ENCODE measurements at places on chromosomes 6 and 20.

DNA sequence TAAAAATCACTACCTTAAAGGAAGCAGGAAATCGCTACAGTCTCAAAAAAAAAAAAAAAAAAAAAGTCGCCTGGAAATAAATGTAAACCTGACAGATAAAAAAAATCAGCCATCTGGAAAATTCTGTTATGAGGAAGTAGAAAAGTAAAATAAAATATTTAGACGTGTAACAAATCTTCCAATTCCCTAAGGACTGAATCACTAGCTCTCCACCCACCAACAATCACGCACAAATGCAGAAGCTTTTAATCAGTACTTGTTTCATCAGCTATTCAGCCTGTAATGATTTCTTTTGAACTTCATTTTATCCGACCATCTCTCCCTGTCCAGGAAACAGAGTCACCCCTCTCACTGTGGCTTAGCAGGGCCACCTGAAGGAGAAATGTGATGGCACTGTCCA, 59.0 kb downstream of the SLC23A2 start:
- no peak for DNase-seq

GRCh38 chr20:59191756-59192532, 28.3 kb downstream of the ZNF831 start:
- no peak for DNase-seq

GRCh38 chr6:157556671-157557430, 175.9 kb downstream of the ZDHHC14 start:
- DNase-seq = no peak

- DNase-seq = no peak
These were observed 33.9 kb downstream of the TXLNB start for GRCh38 chr6:139257821-139258398.

DNA sequence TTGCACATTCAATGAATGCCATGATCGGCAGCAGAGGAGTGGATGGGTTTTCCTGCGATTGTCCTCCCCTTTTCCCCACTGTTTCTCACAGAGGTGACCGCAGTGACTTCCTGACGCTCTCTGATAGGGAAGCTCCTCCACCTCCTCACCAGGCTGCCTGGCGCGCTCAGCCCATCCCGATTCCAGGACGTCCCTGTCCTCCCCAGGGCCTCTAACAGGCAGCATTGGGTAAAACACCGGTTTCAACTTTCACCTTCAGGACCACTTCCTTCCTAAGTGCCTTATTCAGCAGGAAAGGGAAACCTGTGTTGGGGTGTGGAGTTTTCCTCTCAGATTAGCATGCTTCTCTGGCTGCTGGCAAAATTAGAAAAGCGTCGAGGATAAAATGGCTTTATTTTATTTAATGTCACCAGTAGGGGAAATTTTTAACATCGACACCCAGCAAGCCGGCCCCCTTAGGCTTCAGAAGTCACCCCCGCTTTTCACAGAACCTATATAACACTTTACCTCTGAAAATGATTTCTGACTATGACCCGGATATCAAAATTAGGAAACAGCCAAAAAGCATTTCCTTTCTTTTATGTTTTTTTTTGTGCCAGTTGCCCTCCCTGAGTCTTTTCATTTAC, 570.4 kb upstream of the GJE1 start:
- DNase-seq = no peak

GRCh38 chr6:137020776-137021175, 24.0 kb downstream of the IL20RA start:
- no peak for DNase-seq

DNA sequence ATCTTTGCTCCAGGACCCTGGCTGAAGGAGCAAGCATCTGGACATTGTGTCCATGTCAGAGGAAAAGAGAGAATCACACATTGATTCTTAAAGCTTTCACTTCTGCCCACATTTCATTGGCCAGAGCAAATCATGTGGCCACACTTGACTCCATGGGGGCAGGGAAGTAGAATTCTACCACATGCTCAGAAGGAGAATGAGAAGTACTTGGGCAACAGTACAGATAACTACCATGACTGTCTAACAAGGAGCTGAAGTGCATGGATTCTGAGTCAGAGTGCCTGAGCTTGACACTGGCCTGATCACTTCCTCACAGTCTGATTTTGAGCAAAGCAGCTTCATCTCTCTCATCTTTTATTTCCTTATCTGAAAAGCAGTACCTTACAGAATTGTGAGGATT, 38.6 kb downstream of the GHRH start:
- DNase-seq = no peak

DNA sequence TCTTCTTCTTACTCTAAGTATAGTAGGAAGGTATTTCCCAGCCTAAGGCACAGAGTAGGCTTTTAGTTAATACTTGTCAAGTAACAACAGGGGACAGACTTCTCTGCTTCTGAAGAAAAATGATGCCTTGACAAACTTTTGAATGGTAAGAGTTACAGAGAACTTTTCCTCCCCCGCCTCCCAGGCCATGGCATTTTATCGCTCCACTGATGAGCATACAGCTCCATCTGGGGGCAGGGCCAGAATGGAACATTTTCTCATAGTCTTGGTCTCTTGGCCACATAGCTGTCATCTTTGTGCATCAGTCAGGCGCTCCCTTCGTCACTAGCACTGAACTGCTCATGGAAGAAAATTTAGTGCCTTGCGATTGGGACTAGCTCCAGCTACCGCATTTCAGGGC, 1066.8 kb upstream of the CITED2 start:
- no peak for DNase-seq

GRCh38 chr20:40702504-40702903, 13.5 kb upstream of the MAFB start:
- DNase-seq = no peak

DNA sequence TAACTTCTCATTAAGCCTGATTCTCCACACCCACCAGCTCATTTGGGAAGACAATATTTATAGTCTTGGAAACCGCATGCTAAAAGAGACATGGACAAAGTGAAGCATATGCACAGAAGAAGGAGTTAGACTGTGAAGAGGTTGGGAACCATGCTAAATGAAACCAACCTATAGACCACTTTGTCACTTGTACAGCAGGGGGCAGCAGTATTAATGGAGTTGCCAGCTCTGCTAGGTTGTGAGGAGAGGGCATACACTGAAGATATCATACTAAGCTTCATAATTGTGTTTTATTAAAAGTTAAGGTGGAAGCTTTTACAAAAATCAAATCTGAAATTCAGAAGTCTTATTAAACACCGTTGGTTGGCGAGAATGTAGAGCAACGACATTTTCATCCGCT, 38.3 kb upstream of the HMGCLL1 start:
- DNase-seq = no peak

DNA sequence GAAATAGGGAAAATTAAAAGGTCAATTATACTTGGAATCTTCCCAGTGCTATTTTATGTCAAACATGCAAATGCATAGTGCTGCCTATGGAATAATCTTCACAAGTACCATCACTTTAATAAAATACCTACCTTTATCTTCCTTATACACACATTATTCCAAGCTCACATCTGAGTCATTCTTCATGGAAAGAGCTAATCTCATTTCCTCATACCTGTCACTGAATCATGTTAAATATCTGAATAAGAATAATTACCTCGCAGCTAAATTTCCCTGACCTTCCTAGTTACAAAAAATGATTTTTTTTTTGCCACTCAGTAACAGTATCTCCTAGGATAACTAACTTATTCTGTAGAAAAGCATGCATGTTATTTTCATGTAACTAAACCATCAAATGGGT, 661.4 kb upstream of the HS3ST5 start:
- no peak for DNase-seq

DNA sequence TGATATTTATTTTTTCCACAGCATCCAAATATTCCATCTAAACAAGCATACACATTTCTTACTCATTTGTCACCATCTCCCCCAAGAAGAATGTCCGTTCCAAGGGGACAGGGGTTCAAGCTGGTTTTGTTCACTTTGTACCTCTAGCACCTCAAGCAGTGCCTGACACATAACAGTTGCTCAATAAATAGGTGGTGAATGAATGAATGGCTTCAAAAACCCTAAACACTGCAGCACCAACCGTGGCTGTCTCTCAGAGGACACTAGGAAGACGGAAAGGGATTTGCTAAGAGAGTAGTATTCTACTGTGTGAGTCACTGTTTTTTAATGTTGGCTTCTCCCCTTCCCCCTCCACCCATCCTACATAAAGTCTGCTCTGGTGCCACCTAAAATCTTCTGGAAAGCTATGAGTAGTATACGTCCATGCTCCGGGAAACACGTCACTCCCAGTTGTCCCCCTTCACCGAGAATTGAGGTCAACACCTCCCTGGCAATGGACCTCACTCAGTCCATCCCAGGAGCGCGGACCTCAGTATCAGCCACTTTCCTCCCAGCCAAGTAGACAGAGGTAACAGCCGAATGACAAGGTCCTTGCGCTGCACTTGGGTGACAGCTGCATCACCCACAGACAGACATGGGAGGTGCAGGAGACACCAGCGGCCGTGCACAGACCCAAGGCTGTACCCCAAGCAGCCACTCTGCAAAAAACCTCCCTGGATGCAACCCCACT, 107.4 kb downstream of the PREX1 start:
- DNase-seq = no peak

DNA sequence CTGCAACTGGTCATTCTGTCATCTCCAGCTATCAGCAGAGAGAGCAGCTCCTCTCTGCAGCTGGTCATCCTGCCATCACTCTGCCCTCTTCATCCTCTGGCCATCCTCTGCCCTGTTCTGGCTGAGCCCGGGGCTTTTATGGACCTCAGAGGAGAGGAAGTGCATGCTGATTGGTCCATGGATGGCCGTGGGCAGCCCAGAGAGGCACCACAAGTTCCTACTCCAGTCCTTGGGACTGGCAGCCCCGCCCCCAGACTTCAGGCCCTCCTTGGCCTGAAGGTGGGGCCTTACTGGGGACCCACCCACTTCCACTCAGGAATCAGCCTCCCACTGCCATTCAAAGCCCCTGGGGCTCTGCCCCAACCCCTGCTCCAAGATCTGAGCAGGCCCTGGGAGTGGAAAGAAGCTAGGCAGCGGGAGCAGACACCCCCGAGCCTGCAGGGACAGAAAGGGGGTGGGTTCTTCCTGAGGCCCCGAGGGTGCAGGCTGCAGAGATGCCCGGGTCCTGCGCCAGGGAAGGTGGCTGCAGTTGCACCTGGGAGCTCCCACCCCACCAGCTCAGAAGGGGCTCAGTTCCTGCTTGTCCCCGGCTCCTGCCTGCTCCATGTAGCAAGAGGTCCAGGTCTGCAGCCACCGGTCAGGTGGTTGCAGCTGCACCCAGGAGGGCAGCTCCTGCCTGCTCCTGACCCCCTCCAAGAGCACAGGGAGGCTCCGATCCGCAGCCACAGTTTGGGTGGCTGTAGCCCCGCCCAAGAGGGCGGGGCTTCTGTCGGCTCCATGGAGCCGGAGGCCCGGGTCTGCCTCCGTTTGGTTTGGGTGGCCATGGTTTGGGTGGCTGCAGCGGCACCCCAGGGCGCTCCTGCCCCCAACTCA, 34.1 kb upstream of the HMGA1 start:
- DNase-seq = no peak

DNA sequence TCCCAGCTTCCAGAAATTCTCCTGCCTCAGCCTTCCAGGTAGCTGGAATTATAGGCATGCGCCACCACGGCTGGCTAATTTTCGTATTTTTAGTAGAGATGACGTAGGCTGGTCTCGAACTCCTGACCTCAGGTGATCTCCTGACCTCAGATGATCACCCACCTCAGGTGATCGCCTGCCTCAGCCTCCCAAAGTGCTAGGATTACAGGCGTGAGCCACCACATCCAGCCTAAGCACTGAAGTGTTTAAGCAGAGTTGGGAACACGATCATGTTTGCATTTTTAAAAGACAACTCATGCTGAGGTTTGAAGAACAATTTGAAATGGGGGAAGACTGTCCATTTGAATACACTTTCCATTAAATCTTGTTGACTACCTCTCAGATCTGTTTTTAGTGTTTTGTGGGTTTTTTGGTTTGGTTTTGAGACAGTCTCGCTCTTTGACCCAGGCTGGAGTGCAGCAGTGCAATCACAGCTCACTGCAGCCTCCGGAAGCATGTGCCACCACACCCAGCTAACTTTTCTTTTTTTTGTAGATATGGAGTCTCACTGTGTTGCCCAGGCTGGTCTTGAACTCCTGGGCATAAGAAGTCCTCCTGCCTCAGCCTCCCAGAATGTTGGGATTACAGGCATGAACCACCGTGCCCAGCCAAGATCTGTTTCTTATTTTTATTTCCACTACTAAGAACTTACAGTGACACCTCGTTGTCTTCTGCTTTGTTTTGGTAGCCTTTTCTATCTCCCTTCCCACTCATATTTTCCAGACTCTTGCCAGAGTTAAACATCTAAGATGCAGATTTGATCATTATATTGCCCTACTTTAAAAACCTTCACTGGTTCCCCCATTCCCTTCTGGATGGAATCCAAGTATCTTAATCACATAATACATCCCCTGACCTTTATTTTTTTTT, 5.5 kb downstream of the CASP8AP2 start:
- DNase-seq = no peak

DNA sequence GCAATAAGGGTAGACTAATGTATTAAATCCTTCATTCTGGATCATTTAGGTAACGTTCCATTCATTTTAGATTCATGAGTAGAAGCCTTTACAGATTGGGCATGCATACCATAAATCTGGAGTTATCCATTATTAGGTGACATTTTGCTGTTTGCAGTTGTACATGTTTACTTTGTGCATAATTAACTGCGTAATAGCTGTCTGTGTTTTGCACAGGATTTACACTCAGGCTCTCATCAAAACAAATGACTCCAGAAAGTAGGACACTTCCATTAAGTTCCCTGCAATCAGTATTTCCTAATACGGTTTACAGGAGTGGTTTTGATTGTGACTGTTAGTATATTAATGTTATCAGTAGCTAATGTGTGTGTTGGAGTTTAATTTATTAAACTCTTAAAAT, 997.4 kb downstream of the HACE1 start:
- DNase-seq = no peak

DNA sequence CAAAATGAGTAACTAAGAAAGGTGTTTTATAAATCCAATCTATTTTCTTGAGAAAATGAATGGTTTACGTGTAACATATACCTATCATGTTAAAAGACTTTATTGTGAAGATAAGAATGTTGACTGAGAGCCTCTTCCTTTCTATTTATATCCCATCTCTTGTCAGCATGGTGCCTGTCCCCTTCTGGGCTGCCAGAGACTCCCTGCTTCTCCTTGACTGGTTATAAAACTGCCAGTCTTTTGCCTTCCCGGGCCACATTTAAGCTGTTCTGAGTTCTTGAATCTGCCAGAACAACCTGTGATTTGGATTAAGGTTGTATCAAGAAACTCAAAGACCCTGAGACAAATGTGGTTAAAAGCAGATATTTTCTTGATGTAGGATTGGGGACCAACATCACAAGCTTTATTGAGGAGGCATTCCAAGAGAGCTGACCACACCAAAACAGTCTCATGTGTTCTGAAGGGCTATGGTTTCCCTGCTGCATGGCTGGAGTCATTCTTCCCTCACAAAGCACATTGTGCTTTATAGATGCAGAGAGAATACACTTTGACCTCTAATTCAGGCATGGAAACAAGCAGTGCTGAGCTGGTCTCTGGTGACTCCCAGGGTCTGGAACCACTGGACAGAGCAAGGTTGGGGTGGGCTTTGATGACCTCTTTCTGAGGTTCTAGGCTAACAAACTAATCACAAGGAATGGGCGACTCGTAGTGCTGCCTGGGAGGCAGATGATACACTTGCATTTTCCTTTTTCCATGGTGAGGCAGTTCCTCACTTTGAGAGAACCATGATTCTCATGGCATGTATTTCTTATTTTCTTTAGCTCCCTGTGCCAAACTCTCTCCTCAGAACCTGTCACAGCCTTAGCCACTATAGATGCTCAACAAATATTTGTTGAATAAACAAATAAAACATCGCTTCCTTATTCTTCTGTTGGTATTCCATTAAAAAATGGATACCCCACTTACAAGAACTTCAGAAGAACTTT, 205.0 kb upstream of the PREP start:
- DNase-seq = no peak

GRCh38 chr6:2765896-2766766, 938 bp downstream of the WRNIP1 start:
- no peak for DNase-seq

- no peak for DNase-seq
These were observed 78.9 kb downstream of the FAM50B start for GRCh38 chr6:3928111-3928510.
